ENCODE measurements at places on chromosomes 7 and 10.

DNA sequence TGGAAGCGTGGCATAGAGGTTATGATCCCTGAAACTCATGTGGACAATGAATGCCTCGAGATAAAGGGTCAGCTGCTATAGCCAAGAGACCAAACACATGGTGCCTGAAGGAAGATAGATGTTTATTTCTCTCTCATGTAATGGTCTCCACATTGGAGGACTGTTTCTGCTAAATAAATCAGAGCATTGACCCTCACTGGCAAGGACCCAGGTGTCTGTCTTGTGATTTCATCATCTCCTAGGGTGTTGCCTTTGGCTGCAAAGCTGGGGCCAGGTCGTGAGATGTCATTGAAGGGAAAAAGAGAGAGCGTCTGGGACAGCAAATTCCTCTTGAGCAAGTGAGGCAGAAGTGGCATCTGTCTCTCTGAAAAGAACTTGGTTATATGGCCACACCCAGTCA lies 64.6 kb downstream of the JCAD start:
- DNase-seq: no peak

GRCh38 chr7:150983893-150984368 lies 5.8 kb upstream of the KCNH2 start:
- DNase-seq: no peak

- DNase-seq: no peak
Observed at GRCh38 chr10:24237801-24238395, 29.0 kb downstream of the KIAA1217 start.

DNA sequence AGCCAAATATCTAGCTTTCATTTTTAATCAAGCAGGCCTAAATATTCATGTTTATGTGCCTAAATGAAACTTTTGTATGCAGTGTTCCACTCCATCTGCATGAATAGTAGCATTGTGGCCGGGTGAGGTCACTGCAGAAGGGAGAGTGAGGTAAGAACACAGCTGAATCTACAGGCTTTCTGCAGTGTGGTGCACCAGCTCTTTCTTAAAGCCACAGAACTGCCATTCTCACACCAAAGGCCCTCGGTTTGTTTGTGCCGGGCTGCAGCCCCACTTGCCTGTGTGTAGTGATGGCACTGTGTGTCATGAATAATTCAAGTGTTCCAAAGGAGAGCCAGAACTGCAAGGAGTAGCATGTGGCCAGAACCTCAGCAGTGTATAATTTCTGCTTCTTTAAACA lies 204.1 kb downstream of the TRIL start:
- DNase-seq: no peak

DNA sequence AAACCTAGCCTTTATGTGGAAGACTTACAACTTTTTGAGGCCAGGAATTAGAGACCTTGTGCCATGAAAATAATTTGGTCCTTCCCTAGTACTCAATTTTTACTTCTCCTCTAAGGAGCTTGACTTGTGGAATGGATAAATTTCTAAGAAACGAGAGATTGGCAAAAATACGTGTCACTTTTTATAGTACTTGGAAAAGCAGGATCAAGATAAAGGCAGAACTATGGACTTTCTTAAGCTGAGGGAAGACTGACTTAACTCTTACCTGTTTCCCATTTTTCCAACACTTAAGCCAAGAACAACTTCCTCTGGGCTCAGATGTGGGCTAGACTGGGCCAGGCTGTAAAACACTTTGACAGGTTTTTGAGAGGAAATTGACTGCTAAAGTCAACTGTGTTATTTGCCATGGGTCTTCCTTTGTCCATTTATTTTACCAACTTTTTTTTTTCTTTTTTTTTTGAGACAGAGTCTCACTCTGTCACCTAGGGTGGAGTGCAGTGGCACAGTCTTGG lies 2.0 kb upstream of the WBP1L start:
- no peak for DNase-seq

GRCh38 chr7:157266272-157266671 lies 70.5 kb upstream of the DNAJB6 start:
- no peak for DNase-seq

- DNase-seq: peak; percentile 12
Observed at GRCh38 chr7:150378115-150378852, 846 bp upstream of the ZNF775 start.

GRCh38 chr10:8056871-8057331 lies 2.4 kb downstream of the GATA3 start:
- no peak for DNase-seq

GRCh38 chr10:114544045-114544659 lies 113.9 kb downstream of the ABLIM1 start:
- peak; percentile 46 for DNase-seq

- no peak for DNase-seq
Observed at GRCh38 chr7:50308203-50308531, 3.7 kb downstream of the IKZF1 start.

- DNase-seq: no peak
Observed at GRCh38 chr7:132455378-132455777, 120.9 kb downstream of the PLXNA4 start.

- no peak for DNase-seq
Observed at GRCh38 chr7:20287317-20287716, 43.4 kb upstream of the ITGB8 start.

GRCh38 chr10:87639493-87639892 lies 20.2 kb upstream of the PAPSS2 start:
- DNase-seq: no peak

- DNase-seq: no peak
Observed at GRCh38 chr7:124688991-124689390, 76.6 kb downstream of the GPR37 start.

GRCh38 chr10:86440874-86441843 lies 74.6 kb upstream of the GRID1 start:
- no peak for DNase-seq

DNA sequence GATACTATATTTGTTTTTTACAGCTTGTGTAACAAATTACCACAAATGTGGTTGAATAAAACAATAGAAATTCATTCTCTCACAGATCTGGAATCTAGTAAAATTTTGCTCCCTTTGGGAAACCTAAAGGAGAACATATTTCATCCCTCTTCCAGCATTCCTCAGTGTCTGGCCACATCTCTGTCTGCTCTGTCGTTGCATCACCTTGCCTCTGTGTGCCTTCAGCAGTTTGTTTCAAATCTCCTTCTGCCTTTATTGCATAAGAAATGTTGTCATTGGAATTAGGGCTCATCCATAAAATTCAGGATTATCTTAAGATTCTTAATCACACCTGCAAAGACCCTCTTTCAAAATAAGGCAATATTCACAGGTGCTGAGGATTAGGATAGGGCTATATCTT lies 14.5 kb downstream of the OR2A14 start:
- DNase-seq: no peak

- DNase-seq: no peak
Observed at GRCh38 chr7:147980826-147981813, 609.4 kb upstream of the C7orf33 start.

- DNase-seq: no peak
Observed at GRCh38 chr7:141123522-141123921, 49.7 kb downstream of the TMEM178B start.

DNA sequence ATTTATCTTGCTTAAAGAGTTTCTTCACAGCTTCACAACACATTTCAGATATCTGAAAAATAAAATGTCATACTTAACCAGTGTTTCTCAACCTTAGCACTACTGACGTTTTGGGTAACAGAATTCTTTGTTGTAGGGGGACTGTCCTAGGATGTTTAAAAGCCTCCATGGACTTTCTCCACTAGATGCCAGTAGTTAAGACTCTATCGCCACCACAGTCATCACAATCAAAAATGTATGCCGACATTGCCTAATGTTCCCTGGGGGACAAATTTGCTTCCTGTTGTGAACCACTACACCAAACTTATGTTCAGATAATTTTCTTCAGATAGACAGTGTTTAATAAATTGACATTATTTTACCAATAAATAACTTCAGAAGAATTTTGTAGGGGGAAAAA lies 13.4 kb downstream of the NOC3L start:
- no peak for DNase-seq

GRCh38 chr7:50312250-50313162 lies 8.0 kb downstream of the IKZF1 start:
- no peak for DNase-seq

DNA sequence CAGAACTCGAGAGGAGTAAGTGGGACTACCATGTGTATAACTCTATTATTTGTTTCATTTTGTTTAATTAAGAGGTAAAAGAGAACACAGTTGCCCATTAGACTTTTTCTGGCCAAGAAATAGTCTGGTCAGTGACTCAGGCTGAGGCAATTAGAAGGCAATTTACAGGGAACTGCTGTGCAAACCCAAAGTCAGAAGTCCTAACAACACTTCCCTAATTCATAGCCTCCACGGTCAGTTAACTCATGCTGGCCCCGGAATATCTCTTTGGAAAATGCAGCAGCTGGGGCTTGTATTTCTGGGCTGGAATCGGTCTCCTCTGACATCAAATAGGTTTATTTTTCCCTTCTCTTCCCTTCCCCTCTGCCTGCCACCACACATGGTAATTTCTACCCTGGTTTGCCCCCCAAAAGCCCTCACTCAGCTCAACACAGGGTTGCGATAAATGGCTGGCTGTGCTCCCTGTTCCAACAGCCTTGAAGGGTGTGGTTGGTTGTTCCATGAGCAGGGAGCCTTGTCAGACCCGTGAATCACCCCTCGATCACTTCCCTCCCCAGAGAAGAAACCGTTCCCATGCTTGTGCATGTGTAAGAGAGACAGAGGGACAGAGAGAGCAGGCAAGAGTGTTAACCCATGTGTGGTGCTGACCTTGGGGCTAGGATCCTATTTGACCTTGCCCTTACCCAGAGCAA lies 5.3 kb downstream of the SH3PXD2A start:
- no peak for DNase-seq

DNA sequence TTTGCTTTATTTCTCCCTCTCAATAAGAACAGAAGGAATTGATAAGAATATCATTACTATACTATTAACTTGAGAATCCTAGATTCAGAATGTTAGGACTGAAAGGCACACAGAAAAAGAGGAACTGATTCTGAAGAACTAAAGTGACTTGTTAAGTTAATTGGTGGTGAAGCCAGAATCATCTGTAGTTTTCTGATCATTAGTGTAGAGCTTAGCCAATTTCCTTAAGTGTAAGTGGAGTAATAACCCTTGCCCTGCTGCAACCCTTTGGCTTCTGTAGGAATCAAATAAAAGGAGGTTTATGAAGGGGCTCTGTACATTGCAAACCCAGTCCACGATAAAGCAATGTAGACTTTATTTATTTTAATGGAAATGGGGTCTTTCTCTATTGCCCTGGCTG lies 1186.0 kb downstream of the SORCS3 start:
- DNase-seq: no peak

- DNase-seq: no peak
Observed at GRCh38 chr7:37450035-37450434, 1.4 kb upstream of the ELMO1 start.

GRCh38 chr7:29341156-29341555 lies 146.6 kb downstream of the CHN2 start:
- no peak for DNase-seq

DNA sequence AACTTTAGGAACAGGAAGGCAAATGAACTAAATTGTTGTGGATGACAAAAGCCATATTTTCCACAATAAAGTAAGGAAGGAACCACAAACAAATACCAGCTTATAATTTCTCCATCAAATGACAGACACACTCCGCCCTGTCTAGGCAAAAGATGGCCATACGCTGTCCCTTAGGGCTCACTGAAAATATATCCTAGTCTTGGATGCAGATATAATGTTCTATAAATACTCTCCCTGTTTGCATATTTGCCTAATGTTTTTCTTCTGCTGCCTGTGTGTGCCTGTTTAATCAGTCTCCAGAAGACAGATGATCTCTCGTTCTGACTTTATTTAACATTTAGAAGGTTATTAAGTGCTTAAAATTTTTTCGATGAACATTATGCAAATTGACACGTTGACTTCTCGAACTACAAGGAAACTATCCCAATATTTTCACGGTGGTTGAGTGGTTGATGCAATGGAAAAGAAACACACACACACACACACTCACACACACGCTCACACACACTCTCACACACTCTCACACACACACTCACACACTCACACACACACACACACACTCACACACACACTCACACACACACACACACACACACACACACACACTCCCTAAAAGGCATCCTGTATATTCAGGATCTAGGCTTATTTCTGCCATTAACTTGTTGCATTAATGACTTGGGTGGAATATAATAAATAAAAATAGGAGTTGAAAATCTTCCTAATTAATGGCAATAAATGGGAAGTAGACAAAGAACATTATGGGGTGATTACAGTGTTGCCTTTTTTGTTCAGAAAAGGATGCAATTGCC lies 297.1 kb downstream of the PRPF18 start:
- no peak for DNase-seq

- no peak for DNase-seq
Observed at GRCh38 chr7:7426676-7427075, 109.0 kb downstream of the COL28A1 start.

GRCh38 chr10:11381023-11381422 lies 230.4 kb downstream of the USP6NL start:
- DNase-seq: no peak

GRCh38 chr7:91248996-91249395 lies 15.2 kb upstream of the FZD1 start:
- no peak for DNase-seq

DNA sequence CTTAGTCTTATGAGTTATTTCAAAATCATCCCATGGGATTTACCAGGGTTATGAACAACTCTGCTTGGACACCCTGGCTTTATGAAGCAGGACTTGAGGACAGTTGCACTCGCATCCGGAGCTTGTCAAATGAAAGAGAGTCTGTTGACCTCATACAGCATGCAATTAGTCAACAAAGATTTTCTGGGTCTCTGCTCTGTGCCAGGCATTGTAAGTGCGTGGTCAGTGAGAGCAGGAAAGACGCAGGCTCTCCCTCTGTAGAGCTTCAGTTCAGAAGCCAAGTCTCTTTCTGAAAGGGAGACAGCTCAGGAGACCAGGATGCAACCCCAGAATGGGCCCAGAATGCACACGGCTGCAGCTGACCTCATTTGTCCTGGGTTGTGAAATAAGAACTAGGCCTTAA lies 45.5 kb upstream of the DMBT1 start:
- DNase-seq: no peak

- no peak for DNase-seq
Observed at GRCh38 chr7:112556633-112557032, 75.8 kb downstream of the LSMEM1 start.

DNA sequence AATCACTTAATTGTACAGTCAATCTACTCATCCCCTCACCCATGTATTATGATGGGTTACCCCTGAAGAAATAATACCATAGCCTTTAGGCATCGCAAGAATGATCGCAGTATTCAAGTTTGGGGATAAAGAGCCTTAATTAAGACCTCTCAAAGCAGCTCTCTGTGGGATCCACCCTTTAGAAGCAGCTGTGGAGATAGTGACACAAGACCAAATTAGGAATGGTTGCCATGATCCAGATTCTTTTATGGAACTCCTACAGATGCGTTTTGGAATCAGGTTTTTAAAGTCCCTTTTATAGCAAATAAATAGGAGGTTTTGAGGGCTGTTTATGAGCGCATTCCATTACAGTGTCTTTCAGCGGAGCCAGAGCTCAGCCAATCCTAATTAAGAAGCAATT lies 12.2 kb downstream of the TES start:
- DNase-seq: no peak

- DNase-seq: no peak
Observed at GRCh38 chr7:7742223-7742622, 23.8 kb upstream of the RPA3 start.

All from stimulated activated CD8-positive, alpha-beta memory T cell treated with anti-CD3 and anti-CD28 coated beads, Interleukin-4, amount 100 ng/mL, for 1 hour (primary cell).